Central memory CD4-positive, alpha-beta T cell (primary cell): ENCODE measurements at places on chromosomes 7 and 10.

DNA sequence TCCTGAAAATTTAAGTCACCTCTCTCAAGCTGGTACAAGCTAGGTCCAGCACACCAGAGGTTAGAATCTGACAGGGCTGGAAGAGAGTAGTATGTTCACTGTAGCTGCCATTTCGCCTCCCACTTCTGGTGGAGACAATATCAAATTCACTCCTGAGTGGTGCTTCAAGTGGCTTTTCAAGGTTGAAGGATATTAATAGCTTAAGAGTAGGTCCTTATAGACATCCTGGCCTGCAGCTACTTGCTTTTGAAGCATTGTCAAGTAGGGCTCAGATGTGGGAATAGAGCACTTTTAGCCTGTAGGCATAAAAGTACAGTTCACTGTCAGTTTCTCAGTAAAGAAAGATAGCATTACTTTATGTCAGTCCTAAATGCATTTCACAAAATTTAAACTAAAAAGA lies 270.5 kb upstream of the PLPP4 start:
- no peak for DNase-seq

- DNase-seq: no peak
Observed at GRCh38 chr7:39187130-39187529, 209.4 kb downstream of the POU6F2 start.

DNA sequence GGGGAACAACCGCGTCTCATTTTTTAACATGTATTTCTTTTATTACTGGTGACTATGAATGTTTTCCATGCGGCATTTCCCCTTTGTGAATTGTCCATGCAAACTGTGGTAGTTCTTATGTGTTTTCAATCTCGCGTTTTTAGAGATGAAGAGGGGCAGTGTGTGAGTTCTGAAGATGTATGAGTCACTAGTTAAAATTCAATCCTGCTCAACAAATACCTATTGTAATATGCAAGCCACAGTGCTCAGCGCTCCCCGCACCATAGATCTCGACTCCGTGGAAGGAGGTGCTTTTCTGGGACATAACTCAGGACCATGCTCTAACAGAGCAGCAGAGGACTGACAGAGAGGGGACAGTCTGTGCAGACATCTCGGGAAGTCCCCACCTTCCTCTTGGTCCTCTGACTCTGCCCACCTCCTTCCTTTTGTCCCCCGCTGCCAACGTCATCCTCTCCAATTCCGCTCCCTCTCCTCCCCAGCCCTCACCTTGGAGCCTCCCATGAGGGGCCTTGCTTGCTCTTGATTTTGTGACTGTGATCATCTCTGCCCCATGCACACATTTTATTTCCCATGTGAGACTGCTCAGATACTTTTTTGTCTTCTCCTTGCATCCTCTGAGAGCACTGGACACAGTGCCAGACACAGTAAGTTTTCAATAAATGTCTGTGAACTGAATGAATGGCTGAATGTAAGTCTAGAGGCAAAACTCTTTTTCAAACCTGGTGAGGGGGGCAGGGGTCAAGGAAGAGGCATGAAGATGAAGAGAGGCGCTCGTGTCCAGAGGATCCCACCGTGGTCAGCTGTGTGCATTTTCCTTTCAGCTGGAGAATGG lies 42.7 kb upstream of the PLEKHA1 start:
- no peak for DNase-seq

GRCh38 chr7:30225863-30226613 lies 58.4 kb upstream of the ZNRF2 start:
- no peak for DNase-seq

GRCh38 chr10:47019155-47020145 lies 108.2 kb downstream of the PTPN20 start:
- no peak for DNase-seq

DNA sequence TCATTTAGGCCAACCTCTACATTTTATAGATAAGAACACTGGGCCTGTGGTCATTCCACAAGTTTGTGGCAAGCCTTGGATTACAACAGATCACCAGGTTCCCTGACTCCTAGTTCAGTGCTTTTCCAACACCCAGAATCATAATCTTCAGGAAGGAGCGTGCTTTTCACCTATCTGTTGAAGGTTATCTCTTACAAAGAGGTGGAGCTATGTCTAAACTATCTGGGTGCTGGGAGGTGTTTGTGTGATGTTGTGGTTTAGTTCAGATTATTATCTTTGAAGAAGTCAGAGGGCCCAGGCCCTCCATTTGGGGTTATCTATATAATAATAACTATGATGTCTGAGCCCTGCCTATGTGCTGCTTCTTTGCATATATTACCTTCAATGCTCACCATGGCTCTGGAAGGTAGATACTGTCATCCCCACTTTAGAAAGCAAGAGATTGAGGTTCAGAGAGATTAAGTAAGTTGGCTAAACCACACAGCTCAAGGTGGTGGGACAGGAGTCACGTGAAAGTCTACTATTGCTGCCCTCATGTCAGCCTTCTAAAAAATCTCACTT lies 24.0 kb downstream of the IL2RA start:
- peak; percentile 69 for DNase-seq

- DNase-seq: no peak
Observed at GRCh38 chr7:135800560-135800959, 51.9 kb upstream of the FAM180A start.

DNA sequence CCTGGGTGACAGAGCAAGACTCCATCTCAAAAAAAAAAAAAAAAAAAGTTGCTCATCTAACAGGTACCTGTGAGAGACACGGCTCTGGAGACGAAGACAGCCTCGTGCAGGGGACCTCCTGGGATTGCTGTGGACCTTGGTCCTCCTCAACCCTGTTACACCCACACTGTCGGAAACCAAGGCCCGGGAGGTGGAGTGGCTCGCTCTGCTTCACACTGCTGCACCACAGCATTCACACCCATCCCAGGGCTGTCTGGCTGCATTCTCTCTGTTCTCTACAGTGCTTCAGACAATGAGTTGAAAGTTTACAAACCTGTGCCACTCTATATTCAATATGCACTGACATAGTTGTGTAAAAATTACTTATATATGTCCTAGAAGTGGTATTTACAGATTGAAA lies 101.0 kb upstream of the TNS3 start:
- no peak for DNase-seq

- no peak for DNase-seq
Observed at GRCh38 chr10:77792155-77792554, 134.4 kb downstream of the DLG5 start.

DNA sequence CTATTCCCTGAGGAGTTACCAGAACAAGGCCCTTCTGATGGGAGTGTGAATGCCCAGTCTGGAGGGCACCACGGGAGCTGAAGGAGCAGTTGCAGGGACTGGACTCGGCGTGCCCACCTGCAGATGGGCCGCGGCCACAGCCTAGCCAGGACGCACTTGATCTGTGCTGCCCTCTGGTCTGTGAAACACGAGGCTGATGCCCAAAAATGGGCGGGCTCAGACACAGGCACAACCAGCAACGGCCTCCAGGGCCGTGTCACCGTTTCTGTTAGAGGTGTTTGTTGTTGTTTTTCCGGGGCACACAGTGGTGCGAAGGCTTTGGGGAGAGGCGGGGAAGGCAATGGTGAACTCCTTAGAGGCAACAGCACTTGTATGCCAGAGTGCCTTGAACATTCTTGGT lies 235.8 kb downstream of the DNAJB6 start:
- DNase-seq: no peak

DNA sequence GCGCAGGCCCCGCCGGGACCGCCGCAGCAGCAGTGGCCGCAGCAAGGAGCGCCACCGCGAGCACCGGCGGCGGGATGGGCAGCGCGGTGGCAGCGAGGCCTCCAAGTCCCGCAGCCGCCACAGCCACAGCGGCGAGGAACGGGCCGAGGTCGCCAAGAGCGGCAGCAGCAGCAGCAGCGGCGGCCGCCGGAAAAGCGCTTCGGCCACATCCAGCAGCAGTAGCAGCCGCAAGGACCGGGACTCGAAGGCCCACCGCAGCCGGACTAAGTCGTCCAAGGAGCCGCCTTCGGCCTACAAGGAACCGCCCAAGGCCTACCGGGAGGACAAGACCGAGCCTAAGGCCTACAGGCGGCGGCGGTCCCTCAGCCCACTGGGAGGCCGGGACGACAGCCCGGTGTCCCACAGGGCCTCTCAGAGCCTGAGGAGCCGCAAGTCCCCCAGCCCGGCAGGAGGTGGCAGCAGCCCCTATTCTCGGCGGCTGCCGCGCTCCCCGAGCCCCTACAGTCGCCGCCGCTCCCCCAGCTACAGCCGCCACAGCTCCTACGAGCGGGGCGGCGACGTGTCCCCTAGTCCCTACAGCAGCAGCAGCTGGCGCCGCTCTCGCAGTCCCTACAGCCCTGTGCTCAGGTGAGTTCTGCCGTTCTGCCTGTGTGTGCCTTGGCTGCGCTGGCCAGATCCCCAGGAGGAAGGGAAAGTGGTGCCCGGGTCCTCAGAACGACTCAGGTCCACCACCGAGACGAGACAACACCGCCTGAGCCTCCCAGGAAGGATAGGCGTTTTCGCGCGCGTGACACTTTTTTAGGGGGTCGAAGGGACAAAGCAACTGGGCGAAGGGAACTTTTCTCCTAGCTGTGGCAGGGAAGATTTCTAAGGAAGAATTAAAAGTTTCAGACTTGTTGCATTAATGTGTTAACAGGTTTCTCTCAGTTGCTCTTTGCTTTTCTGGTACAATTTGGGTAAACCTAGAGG lies 1.5 kb downstream of the CDK13 start:
- DNase-seq: peak; percentile 69

DNA sequence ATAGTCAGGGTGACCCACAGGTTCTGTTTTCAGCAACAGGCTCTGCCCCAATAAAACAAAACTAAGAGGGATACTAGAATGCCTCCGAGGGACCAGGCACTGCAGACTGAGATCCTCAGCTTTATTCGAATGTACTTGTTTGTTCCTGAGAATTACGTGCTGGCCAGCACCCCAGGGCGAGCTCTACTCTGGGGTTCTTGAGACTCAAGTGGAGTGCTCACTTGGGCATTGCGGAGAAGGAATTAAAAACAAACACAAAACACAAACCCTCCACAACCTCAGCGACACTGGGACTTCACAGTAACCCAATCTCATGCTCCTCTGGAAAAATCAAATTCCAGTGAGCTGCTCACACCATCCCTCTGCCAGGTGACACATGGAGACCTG lies 250.7 kb downstream of the TNS3 start:
- DNase-seq: no peak

DNA sequence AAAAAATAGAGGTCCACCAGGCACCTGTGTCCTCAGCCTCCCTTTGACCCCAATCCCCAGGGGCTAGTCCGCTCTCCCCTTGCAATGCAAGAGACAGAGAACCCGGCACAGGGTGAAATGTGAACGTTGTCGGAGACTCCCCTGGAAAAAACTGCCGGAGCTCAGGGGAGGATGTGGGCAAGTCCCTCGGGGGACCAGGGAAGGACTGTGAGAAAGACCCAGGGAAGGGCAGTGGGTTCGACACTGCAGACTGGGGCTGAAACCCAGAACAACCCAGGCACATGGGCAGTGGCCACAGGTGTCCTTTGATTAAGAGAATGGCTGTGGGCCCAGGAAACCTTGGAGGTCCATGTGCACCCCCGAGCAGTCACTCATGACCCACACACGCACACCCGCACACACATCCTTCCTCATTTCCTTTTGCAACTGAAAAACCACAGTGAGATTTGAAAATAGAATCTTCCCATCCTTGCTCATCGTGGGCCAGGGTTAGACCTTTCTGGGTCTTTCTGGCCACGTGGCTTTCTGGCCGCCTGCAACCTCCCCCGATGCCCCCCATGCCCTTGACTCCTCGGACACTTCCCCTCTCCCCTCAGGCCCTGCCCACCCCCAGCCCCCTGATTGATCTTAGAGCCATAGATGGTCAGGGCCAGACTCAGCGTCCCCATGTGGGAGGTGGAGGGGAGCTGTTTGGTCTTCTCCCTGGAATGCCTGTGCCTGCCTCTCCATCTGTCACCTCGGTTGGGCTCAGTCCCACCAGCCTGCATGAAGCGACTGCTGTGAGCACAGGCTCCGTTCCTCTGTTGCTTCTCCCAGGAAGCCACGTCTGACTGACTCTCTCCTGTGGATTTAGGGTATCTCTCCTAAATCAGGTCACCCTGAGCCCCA lies 7.9 kb downstream of the LAT2 start:
- DNase-seq: no peak

GRCh38 chr7:71970725-71971124 lies 441.4 kb downstream of the CALN1 start:
- no peak for DNase-seq

- DNase-seq: no peak
Observed at GRCh38 chr10:33945051-33945450, 610.6 kb upstream of the NRP1 start.

DNA sequence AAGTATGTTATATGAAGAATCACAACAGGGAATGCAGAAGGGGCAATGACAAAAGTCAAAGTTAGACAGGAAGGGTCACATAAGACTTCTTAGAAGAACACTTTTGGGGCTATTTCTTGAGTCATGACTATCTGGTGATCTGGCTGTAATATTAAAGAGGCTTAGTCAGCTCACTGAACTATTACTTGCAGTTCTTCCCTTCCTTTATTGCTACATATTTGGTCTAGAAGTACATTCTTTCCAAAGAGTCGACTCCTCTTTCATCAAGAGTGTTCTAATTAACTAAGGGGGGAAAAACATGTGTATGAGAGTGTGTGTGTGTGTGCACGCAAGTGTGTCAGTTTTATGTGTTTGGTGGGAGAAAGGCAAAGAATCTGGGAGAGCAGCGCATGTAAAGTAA lies 247.3 kb upstream of the LRRTM3 start:
- no peak for DNase-seq

GRCh38 chr10:133269367-133269766 lies 7.3 kb downstream of the ADAM8 start:
- no peak for DNase-seq

DNA sequence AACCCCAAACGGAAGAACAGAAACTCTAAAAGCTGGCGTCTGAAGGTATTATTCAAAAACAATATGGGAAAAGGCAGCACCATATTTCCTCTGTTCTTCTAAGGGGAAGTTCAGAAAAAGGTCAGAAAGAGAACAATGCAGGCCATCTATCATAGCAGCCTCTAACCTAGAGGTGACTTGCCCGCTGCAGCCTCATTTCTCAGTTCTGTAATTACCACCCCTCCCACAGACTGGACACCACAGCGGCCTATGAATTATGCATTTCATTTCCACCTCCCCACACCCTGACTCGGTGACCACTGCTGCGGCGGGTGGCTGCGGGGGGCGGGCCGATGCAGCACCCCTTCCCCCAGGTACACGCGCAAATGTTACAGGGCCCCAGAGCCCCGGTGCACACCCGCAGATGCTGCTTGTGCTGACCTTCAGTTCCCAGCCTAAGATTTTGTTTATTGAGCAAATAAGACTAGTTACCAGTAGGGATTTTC lies 125.5 kb downstream of the CLEC2L start:
- DNase-seq: no peak

DNA sequence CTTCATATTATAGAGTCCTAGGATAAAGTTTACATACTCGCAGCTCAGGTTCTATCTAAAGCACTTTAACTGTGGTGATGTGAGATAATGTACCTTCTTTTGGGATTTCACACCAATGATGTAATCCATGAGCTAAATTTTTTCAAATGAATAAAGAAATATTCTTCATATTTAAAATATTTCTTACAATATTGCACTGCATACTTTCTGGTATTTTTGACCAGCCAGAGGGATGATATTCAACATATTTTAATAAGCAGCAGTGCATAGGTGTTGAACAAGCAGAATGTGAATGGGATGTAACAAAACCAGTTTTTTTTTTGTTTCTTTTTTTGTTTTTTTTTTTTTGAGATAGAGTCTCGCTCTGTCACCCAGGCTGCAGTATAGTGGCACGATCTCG lies 73.2 kb upstream of the TRIM24 start:
- no peak for DNase-seq

GRCh38 chr10:77223526-77224460 lies 413.8 kb downstream of the KCNMA1 start:
- DNase-seq: no peak
